ENCODE measurements at places on chromosomes 13 and 19.

GRCh38 chr19:12806242-12807081 lies at the start of gene RNASEH2A:
RNASEH2A (plus strand) TSS chr19:12806584; CDS start chr19:12806674, 90 bp downstream.
- DNase-seq, result peak; percentile 80

GRCh38 chr13:99366075-99366987 lies 59.1 kb upstream of the GPR183 start:
- DNase-seq, result no peak

DNA sequence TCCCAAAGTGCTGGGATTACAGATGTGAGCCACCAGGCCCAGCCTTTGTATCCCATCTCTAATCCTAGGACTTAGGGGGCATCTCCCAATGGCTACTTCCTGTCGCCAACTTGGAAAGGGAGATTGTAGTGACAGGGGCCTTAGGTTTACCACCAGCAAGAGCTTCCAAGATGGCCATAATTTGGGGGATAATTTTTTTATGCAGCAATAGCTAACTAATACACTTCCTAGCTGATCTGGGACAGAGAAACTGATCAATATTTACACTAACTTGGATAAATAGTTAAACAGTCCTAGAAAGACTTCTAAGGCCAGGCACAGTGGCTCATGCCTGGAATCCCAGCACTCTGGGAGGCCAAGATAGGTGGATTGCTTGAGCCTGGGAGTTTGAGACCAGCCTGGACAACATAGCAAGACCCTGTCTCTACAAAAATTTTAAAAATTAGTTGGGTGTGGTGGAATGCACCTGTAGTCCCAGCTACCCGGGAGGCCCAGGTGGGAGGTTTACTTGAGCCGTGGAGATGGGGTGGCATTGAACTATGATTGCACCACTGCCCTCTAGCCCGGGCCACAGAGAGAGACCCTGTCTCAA lies 5.3 kb upstream of the COLGALT1 start:
- DNase-seq, result no peak

DNA sequence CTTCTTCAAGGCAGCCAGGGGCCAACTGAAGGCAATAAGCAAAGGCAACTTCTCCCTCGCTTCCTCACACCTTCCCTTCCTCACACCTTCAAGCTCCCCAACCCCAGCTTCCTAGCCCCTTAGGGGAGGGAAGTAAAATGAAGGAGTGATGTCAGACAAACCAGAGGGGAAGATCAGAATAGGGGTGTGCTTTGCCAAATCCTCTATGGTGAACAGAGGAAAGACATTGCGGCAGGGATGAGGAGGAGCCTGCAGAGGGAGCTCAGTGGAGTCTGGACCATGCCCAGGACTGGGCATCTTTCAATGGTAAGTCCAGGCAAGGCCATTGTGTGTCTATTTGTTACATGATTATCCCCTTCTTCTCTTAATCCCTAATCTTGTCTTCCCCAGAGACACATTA lies 164.0 kb downstream of the TSHZ3 start:
- DNase-seq, result no peak

DNA sequence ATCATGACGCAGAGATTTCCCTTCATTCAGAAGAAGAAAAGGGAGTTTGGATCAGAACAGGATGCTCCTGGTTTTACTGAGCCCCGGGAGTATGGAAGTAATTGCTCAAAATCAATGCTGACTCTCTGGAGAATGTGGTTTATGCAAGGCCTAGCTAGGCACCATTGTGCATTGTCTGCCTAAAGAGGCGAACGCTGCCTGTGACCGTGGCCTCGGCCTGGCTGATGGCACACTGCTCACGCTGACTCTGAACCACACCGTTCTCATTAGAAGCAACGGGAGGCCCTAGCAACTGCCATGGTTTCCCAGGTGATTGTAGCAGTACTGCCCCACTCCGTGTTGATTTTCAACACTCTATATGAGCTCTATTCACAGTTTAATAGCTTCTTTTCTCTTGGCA lies 41.7 kb upstream of the UBL3 start:
- no peak for DNase-seq

DNA sequence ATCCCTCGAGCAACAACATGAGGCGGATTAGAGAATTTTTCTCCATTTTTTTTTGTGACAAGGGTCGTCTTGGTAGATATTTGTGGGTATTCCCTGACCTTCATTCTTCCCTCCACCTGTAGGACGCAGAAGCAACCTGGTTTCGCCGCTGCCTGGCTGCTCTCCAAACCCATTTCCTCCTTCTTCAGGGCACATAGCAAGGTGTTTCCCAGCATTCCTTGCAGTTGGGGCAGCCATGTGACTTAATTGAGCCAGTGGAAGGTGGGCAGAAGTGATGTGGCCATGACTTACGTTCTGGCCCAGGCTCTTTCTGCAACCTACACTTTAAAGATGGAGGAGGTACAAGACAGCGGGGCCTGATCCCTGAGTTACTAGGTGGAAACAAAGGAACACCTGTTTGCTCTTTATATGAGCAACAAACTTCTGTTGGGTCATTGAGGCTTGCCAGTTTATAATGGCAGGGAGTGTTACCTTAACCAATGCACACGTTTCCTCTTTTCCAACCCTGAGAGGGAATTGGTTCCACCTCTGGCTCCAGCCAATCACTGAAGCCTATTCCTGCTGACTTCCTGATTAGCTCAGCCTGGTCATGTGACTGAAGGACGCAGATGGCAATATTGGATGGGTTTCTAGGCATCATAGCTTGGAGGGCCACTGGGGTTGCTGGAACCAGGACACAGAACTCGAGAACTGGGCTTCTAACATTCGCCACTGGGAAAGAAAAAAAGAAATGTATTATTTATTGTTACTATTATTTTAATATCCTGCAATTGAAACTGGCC lies 30.8 kb upstream of the ZNRF4 start:
- DNase-seq, result no peak

- no peak for DNase-seq
Observed at GRCh38 chr13:40109351-40109844, 453.9 kb downstream of the COG6 start.

- DNase-seq, result no peak
Observed at GRCh38 chr19:13195678-13196077, 45.5 kb downstream of the IER2 start.

- no peak for DNase-seq
Observed at GRCh38 chr19:32910874-32911273, 41.3 kb upstream of the SLC7A9 start.

GRCh38 chr13:106132216-106132615 lies 403.2 kb downstream of the EFNB2 start:
- no peak for DNase-seq

- peak; percentile 53 for DNase-seq
Observed at GRCh38 chr13:27022571-27023311, 148.9 kb downstream of the USP12 start.

GRCh38 chr19:41915021-41915775 lies 13.1 kb downstream of the ERFL start:
- DNase-seq, result no peak

GRCh38 chr13:100824366-100824765 lies 149.8 kb upstream of the TMTC4 start:
- DNase-seq, result no peak

DNA sequence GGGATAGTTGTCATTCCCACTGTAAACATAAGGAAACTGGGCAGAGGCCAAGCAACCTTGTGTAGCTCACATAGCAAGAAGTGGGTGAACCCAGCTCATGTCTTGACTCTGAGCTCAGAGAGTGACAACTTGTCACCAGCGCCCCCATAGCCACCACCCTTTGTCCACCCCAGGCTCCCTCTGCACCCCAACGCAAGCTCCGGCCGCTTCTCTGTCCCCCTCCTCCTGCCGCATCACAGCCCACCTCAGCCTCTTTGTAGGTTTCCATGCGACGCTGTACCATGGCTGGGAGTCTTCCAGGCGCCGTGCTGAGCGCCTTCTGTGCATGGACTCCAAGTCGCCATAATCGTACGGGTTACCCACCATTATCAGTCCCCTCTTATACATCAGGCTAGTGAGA lies 3.3 kb downstream of the GP6 start:
- DNase-seq, result no peak

DNA sequence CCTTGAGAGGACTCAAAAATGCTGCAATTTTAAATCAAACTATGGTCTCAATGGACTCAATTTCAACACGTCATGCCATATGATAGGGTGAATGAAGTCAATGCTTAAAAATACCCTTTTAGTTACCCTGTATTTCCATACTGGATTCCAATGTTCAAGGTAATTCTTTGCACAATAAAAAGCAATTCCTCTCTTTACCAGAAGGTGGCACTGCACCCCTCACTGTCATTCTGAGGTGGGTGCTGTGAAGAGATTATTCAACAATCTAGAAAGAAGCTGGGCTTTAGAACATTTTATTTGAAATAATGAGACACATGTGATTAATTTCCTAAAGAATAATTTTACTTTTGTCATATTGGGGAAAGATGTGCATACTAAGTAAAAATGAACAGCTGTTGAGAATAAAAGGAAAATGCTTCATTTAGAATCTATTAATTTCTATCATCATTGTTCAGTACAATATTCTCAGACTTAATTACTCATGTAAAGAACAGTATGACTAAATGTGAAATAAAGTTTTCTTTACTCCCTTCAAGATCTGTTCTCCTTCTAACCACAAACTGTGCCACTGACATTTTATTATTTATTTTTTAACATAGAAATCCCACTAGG lies 789.1 kb downstream of the GPC5 start:
- peak; percentile 75 for DNase-seq

DNA sequence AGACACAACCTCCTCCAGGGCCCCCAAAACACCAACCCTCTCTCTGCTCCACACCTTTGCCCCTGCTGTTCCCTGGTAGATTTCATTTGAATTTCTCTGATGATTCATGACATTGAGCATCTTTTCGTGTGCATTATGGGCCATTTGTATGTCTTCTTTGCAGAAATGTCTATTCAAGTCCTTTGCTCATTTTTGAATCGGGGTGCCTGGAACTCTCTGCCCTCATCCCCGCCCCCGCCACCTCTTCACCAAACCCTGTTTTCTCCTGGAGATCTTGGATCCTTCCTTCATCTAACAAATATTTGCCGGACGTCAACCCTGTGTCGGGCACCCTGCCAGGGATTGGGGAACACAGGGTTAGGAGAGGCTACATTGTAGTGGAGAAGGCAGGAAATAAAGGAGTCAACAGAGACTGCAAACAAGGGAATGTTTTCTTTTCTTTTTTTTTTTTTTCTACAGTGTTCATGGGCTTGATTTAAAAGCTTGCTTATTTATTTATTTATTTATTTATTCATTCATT lies 25.5 kb upstream of the SLC1A5 start:
- DNase-seq, result peak; percentile 14

DNA sequence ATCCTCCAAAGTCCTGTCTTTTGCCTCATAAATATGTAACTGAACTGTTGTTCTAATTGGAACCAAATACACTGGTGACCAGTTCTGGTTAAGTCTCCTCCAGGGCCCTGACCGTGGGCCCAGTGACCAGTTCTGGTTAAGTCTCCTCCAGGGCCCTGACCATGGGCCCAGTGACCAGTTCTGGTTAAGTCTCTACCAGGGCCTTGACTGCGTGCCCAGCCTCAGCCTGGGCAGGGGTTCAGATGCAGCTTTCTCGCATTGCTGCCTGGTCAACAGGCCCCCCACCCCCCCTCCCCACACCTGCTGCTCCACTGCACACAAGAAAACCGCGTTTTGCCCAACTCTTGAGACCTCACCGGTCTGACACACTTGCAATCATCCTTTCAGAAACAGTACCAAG lies 3.8 kb upstream of the GRTP1 start:
- DNase-seq, result no peak

GRCh38 chr13:46663206-46664037 lies 110.5 kb downstream of the LRCH1 start:
- no peak for DNase-seq

GRCh38 chr13:34967851-34968562 lies 25.9 kb downstream of the NBEA start:
- DNase-seq, result peak; percentile 65

GRCh38 chr19:21593934-21594820 lies 88.8 kb downstream of the ZNF429 start:
- no peak for DNase-seq

GRCh38 chr13:30802501-30802900 lies 67.2 kb downstream of the ALOX5AP start:
- DNase-seq, result no peak

- no peak for DNase-seq
Observed at GRCh38 chr13:39685652-39686051, 30.2 kb downstream of the COG6 start.

- no peak for DNase-seq
Observed at GRCh38 chr13:40186626-40187323, 479.7 kb downstream of the FOXO1 start.

DNA sequence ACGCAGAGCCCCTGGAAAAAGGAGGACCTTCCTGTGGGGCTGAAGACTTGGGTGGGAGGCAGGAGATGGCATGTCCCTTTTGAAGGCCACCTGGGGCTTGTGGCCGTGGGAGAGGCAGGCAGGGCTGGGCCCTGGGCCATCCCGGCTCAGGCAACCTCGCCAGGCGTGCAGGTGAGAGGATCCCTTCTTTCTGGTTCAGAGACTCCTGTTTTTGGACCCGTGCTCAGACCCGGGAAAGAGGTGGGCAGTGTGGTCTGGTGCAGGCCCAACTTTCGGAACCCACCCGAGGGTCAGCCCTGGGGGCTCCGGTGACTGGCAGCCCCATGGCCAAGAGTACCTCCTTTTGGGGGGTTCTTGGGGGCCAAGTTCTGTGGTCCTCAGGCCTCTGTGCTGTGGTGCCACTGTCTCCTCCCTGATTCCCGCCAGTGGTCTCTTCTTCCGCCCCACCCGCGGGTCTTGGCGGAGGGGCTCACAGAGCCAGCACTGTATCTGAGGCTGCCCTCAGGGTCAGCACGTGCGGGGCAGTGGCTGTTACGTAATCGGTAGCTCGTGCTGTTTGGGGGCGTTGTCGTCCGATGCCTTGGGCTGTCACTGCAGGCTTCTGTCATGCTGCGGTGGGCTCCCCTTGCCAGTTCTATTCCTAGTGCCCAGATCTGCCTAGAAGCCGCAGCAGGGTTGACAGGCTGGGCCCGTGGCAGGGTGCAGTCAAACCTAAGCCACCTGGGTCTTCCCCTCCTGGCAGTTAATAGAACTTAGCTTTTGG lies 42.7 kb downstream of the KDM4B start:
- DNase-seq, result no peak

- no peak for DNase-seq
Observed at GRCh38 chr13:93915269-93915809, 564.1 kb downstream of the DCT start.

- no peak for DNase-seq
Observed at GRCh38 chr13:30581582-30581981, 36.1 kb upstream of the USPL1 start.

- no peak for DNase-seq
Observed at GRCh38 chr19:52188822-52189734, 774 bp upstream of the PPP2R1A start.

DNA sequence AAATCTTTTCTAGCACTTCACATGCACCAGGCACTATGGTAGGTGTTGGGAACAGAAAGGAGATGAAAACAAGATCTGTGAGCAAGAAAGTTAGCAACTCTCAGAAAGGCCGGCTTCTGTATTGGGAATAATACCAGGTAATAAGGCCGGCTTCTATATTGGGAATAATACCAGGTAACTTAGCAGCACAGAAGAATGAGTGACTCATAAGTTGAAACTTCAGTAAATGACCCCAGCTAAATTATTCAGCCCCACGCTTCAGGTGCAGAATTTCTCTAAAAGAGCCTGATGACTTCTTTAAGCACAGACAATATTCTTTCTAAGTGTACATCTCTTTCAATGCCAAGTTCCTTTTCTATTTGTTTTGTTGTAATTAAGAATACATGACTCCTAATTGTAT lies 151.3 kb downstream of the MYO16 start:
- DNase-seq, result no peak
